Activated CD8-positive, alpha-beta memory T cell treated with anti-CD3 and anti-CD28 coated beads for 1 hour (primary cell): ENCODE measurements at places on chromosomes 1 and 21.

DNA sequence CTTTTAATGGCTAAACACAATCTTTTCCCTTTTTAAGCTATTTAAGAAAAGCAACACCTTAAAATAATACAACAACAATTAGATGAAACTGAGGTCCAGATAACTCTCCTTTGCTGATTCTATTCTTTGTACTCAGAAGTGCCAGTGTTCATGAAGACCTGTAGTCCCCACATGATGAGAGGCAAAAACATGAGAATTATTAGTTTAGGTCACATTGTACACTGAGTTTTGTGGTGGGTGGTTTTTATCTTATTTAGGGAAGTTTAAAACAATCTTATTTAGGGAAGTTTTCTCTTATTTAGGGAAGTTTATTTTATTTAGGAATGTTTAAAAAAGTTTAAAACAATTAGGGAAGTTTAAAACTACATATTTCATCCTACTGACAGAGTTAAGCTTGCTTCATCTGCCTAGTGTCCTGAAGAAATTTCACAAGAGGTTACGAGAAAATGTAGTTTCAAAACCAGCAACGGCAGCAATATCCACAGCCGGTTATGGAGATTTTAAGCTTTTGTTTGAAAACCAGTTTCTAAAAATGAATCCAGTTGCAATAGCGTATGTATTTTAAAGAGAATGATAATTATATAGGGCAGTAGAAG is 7.8 kb upstream of the OR14I1 start:
- DNase-seq = no peak

GRCh38 chr1:110012100-110012780 is 22.2 kb upstream of the STRIP1 start:
- DNase-seq = no peak

DNA sequence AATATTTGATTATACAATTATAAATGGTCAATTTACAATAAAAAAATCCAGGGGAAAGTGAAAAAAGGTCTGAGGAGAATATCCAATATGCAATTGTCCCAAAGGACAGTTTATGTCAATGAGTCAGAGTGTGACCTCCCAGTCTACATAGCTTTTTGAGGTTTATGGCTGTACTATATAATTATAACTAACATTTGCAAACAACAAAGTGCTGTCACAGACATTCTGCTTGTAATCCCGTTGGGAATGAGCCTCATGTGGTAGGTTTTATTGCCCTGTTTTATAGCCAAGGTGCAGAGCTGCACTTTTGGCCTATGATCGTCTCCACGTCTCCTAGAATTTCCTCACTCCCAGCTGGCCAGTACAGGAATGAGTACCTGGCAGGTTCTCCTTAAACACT is 103.8 kb downstream of the ADSS2 start:
- DNase-seq = no peak

DNA sequence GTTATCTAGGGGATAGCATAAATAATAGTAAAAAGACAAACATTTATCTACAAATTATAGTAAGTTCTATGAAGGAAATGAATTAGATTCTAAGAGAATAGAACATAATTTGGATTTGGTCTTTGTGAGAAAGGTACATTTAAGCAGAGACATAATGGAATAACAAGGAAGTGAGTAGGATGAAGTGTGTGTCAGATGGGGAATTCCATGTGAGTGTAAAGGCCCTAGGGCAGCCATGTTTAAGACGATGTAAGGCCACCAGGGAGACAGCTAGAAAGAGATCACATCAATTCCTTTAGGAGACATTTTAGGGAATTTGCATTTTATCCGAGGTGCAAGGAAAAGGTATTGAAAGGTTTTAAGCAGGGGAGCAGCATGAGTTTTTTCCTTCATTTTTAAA is 33.8 kb upstream of the ELAVL4 start:
- DNase-seq = no peak

DNA sequence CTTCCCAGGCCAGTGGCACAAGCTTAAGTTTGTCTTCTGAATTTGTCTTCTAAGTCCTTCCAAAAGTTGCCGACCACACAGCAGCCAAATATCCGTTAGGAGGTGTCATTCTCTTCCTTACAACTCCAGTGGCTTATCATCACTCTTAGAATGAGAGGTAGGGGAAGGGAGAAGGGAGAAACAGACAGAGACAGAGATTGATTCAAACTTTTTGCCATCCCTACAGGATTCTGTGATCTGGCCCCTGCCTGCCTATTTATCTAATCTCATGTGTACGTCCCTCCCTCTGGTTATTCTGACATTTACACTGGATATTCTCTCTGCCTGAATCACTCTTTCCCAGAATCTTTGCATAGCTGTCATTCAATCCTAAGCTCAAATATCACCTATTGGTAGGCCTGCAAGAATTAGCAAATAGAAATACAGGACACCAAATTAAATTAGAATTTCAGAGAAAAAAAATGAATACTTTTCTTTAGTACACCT is 488 bp upstream of the GNL2 start:
- no peak for DNase-seq

DNA sequence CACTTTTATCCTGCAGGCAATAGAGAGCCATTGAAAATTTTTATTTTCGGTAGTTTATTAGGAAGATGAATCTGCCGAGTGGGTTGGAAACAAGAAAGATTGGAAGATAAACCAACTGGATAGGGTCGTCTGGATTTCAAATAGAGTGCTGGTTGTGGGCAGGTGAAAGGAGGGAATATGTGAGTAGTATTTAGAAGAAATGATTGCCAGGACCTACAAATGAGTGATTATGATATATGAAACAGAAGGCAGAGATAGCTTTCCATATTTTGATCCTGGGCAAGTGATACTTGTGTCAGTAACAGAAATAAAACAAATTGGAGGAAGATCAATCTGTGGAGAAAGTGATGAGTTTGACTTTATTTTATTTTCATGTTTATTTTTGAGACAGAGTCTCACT is 2.5 kb downstream of the CNIH4 start:
- DNase-seq = no peak

DNA sequence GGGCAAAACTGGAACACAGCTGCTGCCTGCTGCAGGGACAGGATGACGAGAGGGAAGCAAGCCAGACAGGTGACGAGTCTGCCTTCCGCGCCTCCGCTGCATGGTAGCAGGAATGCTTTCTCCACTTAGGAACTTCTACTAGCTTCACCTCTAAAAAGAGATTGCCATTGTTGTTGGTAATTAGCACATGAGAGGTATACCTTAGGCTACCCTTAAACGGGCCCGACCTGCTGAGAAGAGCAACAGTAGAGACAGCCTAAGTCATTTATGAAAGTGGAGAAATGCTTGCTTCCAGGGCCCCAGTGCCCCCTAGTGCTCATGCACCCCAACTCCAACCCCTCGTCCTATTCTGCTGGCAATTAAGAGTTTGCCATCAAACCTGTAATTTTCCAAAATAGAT is 96.9 kb upstream of the AKT3 start:
- DNase-seq = no peak

- no peak for DNase-seq
These were observed 329.1 kb downstream of the USP25 start for GRCh38 chr21:16058896-16059295.

DNA sequence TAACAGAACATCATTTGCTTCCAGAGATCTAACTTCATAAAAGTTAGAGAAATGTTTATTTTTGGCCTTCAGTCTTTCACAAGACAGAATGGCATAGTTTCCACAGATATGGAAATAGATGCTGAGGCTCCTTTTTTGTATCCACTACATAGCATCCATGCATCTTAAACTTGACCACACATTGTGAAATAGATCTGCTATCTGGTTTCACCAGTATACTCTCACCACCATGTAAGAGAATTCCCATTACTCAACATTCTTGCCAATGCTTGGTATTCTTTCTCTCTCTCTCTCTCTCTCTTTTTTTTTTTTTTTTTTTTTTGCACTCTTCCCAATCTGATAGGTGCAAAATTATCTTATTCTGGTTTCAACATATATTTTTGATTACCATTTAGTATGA is 52.1 kb upstream of the PRMT6 start:
- DNase-seq = no peak

GRCh38 chr1:216461466-216461865 is 38.2 kb upstream of the USH2A start:
- DNase-seq = no peak

DNA sequence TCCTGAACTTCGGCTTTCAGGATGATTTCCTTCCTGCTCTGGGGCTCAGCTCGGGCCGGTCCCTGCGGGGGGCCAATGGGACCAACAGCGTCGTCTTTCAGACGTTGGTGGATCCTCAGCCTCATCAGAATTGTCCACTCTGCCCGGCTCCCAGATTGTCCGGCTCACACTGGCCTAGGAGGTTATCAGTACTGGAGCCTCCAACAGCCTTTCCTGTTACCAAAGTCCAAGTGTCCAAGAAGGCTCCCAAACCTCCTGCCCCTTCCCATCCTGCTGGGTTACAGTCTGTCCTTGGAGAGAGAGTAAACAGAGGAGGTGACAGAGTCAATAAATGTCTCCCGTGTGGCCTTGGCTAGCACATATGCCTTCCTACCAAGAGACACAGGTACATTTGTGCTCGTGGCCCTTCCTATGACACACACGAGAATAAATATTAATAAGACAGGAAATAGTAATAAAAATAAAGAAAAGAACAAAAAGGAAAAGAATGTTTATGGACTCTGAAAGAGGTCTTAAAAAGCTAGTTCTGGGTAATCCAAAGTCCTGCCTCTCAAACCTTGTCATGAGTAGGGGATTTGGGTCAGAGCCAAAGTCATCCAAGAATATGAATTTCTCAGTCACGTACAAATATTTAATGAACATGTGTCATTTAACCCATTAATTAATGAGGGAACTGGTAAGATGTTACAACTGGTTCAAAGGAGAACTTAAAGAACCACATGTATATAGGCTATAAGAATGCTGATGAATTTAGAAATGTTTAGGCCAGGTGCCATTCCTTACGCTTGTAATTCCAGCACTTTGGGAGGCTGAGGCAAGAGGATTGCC is 80.8 kb upstream of the SLC2A1 start:
- no peak for DNase-seq

DNA sequence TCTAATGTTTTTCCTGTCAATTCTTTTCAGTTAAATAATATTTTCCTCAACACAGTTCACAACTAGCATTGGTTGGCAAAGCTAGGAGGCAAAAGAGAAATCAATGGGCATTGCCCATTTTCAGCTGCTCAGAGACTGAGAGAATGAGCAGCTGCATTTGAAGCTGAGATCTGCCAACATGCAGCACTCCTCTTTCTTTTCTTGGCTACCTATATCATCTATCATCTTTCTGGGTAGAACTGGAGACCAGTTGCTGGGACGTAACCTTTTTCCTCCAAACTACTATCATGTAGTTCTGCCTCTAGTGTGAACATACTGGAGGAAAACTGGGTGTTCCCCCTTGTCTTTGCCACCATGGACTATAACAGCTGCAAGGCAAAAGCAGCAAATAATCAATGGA is 22.9 kb downstream of the CHODL start:
- no peak for DNase-seq

DNA sequence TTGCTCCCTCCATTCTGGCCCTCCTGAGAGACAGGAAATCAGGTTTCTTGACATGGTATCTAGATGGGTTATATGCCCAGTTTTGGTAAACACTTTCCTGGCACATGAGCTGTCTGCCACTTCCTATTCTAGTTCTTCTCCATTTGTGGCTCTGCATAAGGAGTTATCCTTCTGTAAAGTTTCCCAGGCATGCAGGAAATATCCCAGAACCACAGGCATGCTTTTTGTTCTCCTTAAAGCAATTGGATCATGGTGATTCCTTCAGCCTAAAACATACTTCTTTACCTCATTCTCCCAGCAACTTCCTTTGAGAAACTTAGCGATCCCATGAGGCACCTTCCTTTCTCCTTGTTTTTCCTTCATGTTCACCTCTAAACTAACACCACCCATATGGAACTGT is 199.8 kb downstream of the CRB1 start:
- no peak for DNase-seq

DNA sequence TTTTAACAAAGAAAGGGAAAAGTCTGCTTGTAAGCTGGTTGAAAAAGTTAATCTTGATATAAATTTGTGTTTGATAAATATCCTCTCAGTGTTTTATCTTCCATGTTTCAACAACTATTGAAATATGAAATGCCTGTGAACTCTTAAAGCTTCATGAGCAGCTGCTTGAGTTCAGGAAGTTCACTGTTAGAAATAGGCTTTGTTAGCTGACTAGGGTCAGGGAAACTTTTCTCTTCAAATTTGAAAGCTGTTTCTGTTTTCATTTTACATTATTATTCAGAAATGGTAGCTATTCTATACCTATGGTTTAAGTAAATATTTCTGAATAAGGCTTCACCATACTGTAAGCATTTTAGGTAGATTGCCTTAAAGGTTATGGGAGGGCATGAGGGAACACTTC is 191.7 kb downstream of the HS2ST1 start:
- no peak for DNase-seq
